ENCODE measurements at places on chromosomes 6 and 20. TPM values are rescaled to one million over a fixed set of nuclear protein-coding genes. Genes with fewer than 3 reads are reported as not detected.

Gene SMPDL3A
- 3.6 TPM for total RNA-seq

Gene SFTA2
- not detected for total RNA-seq

Gene RHAG
- not detected for total RNA-seq

Gene TMEM74B
- 3.3 TPM for total RNA-seq

Gene MOG
- not detected for total RNA-seq

Gene PAK5
- total RNA-seq: 1.8 TPM

Gene MAS1
- total RNA-seq: not detected

Gene SLC17A3
- total RNA-seq: not detected

Gene OR12D3
- not detected for total RNA-seq

Gene RCAN2
- total RNA-seq: 3.6 TPM

Gene PRND
- total RNA-seq: not detected

Gene LRRN4
- not detected for total RNA-seq

DNA sequence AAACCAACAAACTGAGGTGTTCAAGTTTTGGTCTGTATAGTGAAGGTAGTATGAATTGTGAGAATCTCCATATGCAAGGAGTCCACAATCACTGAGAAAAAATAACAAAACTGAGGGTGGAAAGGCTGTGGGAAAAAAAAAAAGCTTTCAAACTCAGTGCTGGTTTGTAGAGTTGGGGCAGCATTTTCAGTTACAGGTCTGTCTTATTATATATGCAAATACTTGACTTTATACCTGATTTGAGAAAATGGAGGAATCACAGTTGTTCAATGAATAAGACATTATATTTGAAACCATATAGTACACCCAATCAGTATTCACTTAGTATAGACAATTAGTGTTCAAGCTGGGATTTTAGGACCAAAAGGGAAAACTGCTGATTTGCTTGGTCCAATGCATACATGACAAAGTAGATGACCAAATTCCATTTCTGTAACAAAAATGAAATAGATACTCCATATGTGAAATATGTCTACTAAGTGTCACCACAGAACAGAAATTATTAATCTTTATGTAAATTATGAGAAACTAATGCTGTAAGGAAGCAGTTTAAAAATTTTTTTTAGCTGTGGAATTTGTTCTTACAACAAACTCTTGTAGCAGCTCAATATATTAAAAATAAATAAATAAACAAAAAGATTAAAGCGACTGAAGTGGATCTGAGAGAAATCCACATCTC, 187.7 kb downstream of the ASCC3 start:
- DNase-seq: no peak
- H3K4me1 ChIP-seq: no peaks in the 10 kb centered on the region
- no peak overlapping the region for H3K27ac ChIP-seq

- H3K27me3 ChIP-seq: peaks cover 11% of the 10 kb centered on the region
- H3K4me1 ChIP-seq: no peaks in the 10 kb centered on the region
- no peaks in the 10 kb centered on the region for H3K36me3 ChIP-seq
- no peak overlapping the region for H3K27ac ChIP-seq
- H3K4me3 ChIP-seq: no peak overlapping the region
- no peak for DNase-seq
Observed at GRCh38 chr6:86215323-86215722, 572.6 kb upstream of the SYNCRIP start.

DNA sequence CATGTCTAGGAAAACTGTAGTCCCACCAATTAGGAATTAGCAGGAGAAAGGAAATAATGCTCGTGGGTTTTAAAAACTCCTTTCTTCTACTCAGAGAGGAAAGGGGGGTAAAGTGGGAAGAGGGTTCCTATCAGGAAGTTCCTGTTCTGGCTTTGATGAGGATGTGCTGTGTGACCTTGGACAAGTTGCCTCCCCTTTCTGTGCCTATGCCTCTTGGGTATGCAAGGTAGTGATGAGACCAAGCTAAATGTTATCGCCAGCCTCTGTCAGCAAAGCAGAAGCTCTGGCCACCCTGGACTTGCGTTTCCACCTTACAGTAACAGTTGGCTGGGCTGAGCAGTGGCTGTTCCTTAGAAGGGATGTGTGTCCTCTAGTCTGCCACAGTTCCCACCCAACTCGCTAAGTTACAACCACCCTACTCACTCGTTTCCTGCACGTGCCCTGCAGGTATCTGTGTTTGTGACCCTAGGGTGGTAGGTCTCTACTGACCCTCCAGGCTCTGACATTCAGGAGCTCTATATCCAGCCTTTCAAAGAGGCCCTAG, 110.0 kb downstream of the PREX1 start:
- H3K27me3 ChIP-seq: no peaks in the 10 kb centered on the region
- no peak overlapping the region for H3K4me3 ChIP-seq
- no peak for DNase-seq
- peaks cover 22% of the 10 kb centered on the region for H3K36me3 ChIP-seq
- peak overlapping the region; percentile 94 for H3K27ac ChIP-seq

DNA sequence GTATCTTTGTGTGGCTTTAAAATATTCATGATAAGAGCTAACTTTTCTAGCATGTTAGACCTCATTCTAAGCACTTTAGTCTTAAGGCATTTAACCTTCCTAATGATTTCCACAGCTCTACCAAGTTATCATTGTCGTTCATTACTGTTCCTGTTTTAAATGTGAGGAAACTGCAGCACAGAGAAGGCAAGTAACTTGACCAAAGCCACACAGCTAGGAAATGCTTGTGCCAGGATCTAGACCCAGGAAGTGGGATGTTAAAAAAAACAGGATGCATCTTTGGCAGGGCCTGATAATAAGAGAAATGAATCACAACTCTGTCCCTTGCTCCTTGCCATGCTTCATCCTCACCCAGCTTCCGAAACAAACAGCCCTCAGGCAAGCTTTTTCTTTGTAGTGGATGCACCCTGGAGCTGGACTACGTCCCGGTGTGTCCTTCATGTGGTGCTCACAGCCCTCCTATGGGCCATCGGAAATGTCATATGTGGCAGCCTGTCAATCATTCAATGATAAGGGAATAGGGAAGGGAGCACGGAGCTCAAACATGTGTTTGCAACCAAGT, 196.9 kb upstream of the RREB1 start:
- no peak overlapping the region for H3K27ac ChIP-seq
- H3K36me3 ChIP-seq: no peaks in the 10 kb centered on the region
- DNase-seq: no peak
- H3K4me1 ChIP-seq: peaks cover 21% of the 10 kb centered on the region

GRCh38 chr20:43938932-43939761, 24.5 kb downstream of the TOX2 start:
- no peaks in the 10 kb centered on the region for H3K36me3 ChIP-seq
- no peaks in the 10 kb centered on the region for H3K27me3 ChIP-seq
- H3K27ac ChIP-seq: no peak overlapping the region
- H3K4me3 ChIP-seq: no peak overlapping the region

DNA sequence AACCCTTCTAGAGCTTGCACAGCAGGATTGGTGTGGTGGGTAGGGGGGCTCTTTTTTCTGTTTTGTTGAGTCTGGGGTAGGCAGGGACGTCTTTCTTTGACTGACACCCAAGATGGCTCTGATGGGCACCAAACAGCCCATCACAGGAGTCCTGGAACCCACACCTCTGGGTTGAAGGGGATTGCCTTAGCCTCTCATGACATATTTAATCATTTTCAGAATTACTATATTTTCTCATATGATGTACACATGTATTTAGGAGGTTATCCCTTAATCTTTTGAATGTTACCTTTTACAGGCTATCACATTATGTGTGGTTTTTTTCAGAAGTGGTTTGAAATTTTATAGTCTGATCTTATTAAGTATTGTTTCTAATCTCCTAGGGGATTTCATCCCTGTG, 64.6 kb downstream of the RPP40 start:
- H3K27me3 ChIP-seq: no peaks in the 10 kb centered on the region
- no peak overlapping the region for H3K27ac ChIP-seq
- H3K36me3 ChIP-seq: peaks cover 3% of the 10 kb centered on the region
- peaks cover 55% of the 10 kb centered on the region for H3K4me1 ChIP-seq
- DNase-seq: no peak

DNA sequence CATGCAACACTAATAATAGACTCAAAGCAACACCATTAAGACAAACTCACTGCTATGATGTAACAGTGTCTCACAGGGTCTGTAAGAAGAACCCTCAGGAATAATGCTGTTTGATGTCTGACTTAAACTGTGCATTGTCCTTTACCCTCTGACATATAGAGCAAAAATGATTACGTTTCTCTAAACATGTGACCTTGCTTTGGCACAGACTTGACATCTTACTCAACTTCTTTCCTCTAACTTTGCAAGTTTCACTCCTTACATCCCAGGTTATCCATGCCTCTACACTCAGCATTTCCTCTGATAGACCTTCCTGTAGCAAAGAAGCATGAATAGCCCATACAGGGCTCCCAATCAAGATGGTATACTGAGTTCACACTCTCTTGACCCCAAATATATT, 252.7 kb downstream of the UST start:
- no peak overlapping the region for H3K27ac ChIP-seq
- H3K27me3 ChIP-seq: no peaks in the 10 kb centered on the region
- H3K36me3 ChIP-seq: peaks cover 16% of the 10 kb centered on the region
- DNase-seq: no peak
- H3K4me1 ChIP-seq: no peaks in the 10 kb centered on the region

DNA sequence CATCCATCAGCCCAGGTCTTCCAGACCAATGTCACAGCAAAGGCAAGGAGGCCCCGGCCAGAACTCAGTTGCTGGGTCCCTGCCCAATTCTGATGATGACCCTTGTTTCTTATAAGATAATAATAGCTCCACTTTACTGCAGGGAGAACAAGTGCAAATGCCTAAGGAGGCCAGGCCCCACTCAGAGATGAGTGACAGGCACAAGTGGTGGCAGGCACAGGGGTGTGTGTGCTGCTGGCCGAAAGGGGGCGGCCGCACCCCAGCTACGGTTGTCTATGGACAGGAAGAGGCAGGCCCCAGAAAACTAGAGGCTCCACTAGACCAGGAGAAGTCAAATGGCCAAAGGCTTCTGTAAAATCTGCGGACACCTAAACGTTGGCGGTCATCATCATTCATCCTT, 28.6 kb downstream of the GNAS-AS1 start:
- peaks cover 6% of the 10 kb centered on the region for H3K36me3 ChIP-seq
- no peak overlapping the region for H3K4me3 ChIP-seq
- no peaks in the 10 kb centered on the region for H3K27me3 ChIP-seq
- DNase-seq: no peak

- no peak for DNase-seq
- H3K4me1 ChIP-seq: peaks cover 34% of the 10 kb centered on the region
- H3K4me3 ChIP-seq: peak overlapping the region; percentile 90
- peaks cover 3% of the 10 kb centered on the region for H3K27me3 ChIP-seq
- peaks cover 6% of the 10 kb centered on the region for H3K36me3 ChIP-seq
Observed at GRCh38 chr6:70413992-70414494, 735 bp downstream of the FAM135A start.

DNA sequence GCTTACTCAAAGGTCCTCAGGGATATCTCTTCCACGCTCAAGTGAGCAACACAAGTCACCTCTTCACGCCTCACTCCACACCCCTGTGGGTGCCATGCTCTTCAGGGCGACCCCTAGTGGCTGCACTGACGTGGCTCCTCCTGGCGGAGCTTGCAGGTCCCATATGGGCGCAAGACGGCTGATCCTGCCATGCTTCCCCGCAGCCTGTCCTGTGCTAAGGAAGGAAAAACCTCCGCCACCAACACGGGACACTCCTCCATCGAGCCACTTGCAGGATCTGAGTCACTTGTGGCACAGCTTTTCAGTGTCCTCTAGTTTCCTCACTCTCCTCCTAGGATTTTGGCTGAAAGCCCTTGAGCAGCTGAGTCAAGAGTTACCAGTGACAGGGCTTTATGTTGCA, 90.7 kb downstream of the KHDC1L start:
- peaks cover 9% of the 10 kb centered on the region for H3K4me1 ChIP-seq
- no peak overlapping the region for H3K4me3 ChIP-seq
- DNase-seq: peak; percentile 45
- no peaks in the 10 kb centered on the region for H3K36me3 ChIP-seq
- H3K27ac ChIP-seq: no peak overlapping the region
- H3K27me3 ChIP-seq: peaks cover 31% of the 10 kb centered on the region

DNA sequence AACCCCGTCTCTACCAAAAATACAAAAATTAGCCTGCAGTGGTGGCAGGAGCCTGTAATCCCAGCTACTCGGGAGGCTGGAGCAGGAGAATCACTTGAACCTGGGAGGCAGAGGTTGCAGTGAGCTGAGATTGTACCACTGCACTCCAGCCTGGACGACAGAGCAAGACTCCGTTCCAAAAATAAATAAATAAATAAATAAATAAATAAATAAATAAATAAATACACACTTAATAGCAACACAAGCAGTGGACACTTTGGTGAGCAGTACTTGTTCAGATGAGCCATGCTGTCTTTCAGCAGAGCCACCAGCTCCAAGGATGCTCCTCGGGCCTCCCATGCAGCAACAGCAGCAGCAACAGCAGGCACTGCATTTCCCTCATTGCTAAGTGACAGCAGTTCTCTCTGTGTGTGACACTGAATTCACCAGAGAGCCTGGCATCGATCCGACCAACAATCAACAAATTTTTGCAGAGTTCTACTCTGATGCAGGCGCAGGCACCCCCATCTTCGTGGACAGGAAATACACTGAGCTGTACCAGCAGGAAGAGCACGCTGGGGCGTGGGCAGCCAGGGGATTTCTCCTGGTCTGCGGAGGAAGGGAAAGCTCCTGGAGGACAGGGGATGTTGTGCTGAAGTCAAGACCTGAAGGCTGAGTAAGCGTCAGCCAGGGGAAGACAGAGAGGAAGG, 54.0 kb upstream of the SNX9 start:
- DNase-seq: no peak
- H3K27ac ChIP-seq: no peak overlapping the region
- peaks cover 21% of the 10 kb centered on the region for H3K4me1 ChIP-seq
- H3K36me3 ChIP-seq: no peaks in the 10 kb centered on the region

- no peak for DNase-seq
- H3K27ac ChIP-seq: no peak overlapping the region
- no peaks in the 10 kb centered on the region for H3K27me3 ChIP-seq
Observed at GRCh38 chr6:107267006-107267405, 151.7 kb upstream of the BEND3 start.

DNA sequence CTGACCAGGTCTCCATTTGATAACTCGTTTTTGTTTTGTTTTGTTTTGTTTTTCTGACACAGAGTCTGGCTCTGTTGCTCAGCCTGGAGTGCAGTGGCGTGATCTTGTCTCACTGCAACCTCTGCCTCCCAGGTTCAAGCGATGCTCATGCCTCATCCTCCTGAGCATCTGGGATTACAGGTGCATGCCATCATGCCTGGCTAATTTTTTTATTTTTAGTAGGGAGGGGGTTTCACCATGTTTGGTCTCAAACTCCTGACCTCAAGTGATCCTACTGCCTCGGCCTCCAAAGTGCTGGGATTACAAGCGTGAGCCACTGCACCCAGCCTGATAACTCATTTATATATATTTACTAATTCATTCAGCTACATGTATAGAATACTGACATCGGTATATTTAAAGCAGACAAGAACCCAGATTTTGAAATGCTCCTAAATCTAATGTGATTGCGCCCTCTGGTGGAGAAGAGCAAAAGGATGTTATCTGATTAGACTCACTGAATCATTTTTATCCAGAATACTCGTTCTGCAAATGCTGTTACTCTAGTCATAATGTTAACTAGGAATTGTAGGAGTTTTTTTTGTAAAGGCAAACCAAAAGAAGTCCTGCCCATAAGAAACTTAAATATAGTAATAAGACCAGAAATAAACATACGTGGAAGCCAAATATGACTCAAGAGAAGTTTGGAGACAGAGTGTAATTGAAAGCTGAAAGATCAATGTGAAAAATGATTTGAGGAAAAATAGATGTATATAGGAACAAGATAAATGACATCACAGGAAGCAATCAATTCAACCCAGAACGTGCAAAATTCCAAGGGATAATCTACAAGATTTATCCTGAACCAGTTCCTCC, 5.3 kb upstream of the COL12A1 start:
- H3K27me3 ChIP-seq: peaks cover 41% of the 10 kb centered on the region
- H3K36me3 ChIP-seq: no peaks in the 10 kb centered on the region
- DNase-seq: peak; percentile 64
- H3K4me3 ChIP-seq: no peak overlapping the region

- H3K4me3 ChIP-seq: no peak overlapping the region
- peaks cover 11% of the 10 kb centered on the region for H3K27me3 ChIP-seq
- no peaks in the 10 kb centered on the region for H3K4me1 ChIP-seq
- no peak for DNase-seq
- no peaks in the 10 kb centered on the region for H3K36me3 ChIP-seq
Observed at GRCh38 chr6:117463762-117464665, 18.5 kb upstream of the DCBLD1 start.
